Upper lobe of right lung (tissue), 1 donor: ENCODE measurements at places on chromosomes 7 and 10. TPM values are rescaled to one million over a fixed set of nuclear protein-coding genes. Genes with fewer than 3 reads are reported as not detected.
A peak's percentile ranks its signal among the peaks of the same experiment; 100 is the strongest.

- no peak for DNase-seq
These were observed 233.1 kb upstream of the IGFBP3 start for GRCh38 chr7:46153951-46154787.

DNA sequence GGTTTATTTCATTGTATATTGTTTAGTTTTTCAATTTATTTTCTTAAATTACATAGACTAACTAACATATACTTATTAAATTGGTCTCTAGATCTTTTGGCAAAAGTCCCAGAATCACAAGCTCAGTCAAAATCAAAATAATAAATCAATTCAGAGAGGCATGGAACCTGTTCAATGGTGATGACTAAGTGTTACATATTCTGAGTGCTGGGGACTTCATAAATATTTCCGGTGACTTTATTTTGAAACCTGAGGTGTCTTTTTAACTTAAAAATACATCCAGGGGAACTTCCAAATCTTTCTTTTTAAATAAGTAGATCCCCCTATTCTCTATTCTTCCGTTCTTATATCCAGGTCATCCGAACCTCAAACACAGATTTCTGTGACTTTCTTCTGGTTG, 89.6 kb upstream of the ZNF804B start:
- no peak for DNase-seq

The BEND7 gene
- 31.1 TPM for total RNA-seq

DNA sequence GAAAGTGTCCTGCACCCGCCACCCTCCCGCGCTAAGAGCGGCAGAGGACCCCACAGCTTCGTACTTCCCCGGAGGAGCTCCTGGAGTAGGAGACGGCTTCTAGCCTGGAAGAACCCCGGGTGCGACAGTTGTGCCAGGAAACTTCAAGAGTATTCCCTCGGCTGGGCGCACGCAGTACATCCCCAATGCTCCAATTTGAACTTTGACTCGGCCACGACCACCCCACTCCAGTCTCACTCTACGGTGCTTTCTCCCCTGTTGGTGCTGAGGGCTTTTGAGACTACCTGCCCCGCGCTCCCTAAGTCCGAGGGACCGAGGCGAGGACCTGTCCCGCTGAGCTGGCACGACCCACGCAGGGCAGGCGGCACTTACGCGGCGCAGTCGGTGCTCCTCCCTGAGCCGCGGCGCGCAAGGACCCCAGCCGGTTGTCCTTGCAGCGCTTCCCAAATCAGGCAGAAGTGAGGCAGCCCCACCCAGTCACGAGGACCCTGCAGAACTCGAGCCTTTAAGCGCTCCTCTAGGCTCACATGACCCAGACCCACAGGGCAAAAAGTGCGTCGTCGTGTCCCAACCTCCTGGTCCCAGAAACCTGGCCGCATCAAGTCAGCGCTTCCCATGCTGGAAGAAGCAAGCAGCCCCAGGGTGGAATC, at the start of gene CPVL:
TSS of gene CPVL (minus strand) at position 481 of the 650 bp plus-strand sequence. CDS start 25,476 bp downstream, outside the sequence.
- DNase-seq, result peak; percentile 81

GRCh38 chr10:69360485-69361302, 56.0 kb downstream of the TACR2 start:
- DNase-seq, result peak; percentile 88

- DNase-seq, result no peak
These were observed 32.9 kb downstream of the CSTF2T start for GRCh38 chr10:51666456-51666855.
